NCI-H1930 (cell line): ENCODE measurements at places on chromosomes 1 and 21.

GRCh38 chr21:31837618-31838390 is 35.0 kb upstream of the HUNK start:
- no peak for DNase-seq

DNA sequence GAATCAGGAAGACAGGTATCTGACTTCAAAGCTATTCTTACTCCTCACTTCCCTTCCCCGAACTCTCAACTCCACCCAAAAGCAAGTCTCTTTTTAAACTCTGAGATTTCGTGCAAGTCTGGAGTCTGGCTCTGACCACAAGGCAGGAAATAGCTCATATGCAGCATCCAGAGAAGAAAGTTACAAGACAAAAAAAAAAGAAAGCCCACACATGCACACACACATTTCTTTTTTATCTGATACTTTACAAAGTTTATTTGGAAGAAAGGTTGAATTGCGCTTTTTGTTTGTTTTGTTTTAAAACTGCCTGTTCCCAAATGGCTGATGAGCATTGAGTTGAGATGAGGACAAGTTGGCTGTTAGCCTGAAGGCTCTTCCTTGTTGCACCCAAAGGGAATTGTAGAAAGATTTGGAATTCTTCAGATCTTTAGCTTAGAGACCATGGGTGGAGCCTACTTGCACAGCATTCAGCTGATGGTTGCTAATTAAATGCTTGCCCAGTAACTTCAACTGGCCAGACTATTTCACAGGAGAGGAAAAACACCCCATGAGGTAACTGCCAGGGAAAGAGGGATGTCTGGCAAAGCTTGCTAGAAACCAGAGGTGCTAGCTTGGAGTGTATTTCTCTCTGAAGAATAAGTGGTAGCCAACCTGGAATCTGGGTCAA is 490.3 kb downstream of the TTLL7 start:
- no peak for DNase-seq

- DNase-seq = no peak
These were observed 14.5 kb upstream of the ERRFI1 start for GRCh38 chr1:8040586-8040985.

DNA sequence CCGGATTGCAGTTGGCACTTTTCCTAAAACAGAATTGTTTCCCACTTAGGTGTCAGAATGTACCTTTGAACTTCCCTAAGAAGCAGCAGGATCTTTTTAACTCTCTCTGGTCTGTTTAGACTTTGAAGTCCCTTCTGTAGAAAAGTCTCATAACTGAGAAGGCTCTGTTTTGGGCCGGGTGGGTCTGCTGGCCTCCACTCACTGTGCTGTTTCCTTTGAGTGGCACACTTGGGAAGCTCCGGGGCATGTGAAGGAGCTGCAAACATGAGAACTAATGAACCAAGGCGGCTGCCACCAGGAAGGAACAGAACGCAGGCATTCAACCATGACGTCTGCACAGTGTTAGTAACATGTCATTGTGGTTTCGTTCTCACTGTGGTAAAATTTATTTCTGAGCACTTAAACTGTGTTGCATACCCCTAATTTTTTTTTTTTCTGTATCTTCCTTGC is 19.5 kb upstream of the NCMAP start:
- DNase-seq = no peak

GRCh38 chr1:236578661-236579060 is 25.7 kb downstream of the HEATR1 start:
- DNase-seq = no peak

- no peak for DNase-seq
These were observed 3.1 kb upstream of the ARHGEF2 start for GRCh38 chr1:155981266-155982088.

DNA sequence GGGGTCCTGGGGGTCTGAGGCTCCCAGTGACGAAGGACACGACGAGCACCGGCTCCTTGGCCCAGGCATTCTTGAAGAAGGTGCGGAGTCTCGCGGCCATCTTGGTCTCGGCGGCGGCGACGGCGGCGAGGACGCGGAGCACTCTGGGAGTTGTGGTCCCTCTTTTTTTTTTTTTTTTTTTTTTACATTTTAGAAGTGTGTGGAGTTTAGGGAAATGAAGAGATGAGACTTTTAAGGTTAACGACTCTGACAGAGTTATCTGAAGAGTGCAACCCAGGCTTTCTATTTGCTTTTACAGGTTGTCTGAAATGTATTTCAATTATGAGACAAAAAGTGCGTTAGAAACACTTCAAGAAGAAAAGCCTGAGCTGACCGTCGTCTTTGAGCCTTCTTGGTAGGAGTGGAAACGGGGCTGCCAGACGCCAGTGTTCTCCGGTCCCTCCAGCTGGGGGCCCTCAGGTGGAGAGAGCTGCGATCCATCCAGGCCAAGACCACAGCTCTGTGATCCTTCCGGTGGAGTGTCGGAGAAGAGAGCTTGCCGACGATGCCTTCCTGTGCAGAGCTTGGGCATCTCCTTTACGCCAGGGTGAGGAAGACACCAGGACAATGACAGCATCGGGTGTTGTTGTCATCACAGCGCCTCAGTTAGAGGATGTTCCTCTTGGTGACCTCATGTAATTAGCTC is 9.7 kb downstream of the OR2B11 start:
- DNase-seq = peak; percentile 49

DNA sequence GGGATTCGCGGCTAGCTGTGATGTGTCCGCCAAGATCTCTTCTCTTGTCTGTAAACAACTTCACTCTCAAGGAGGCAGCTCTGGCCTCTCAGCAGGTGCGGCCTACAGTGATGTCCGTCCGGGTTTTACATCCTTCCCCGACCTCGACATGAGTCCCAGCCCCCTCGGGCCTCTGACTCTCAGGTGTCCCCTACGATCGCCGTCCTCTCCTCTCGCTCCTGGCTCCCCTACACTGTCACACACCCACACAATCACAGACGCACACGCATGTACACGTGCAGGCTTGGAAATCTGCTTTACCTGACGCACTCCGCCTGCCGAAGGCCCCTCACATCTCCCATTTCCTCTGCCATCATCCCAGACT is 797 bp upstream of the RSPH1 start:
- DNase-seq = no peak
